ENCODE measurements at places on chromosomes 13 and 19.

DNA sequence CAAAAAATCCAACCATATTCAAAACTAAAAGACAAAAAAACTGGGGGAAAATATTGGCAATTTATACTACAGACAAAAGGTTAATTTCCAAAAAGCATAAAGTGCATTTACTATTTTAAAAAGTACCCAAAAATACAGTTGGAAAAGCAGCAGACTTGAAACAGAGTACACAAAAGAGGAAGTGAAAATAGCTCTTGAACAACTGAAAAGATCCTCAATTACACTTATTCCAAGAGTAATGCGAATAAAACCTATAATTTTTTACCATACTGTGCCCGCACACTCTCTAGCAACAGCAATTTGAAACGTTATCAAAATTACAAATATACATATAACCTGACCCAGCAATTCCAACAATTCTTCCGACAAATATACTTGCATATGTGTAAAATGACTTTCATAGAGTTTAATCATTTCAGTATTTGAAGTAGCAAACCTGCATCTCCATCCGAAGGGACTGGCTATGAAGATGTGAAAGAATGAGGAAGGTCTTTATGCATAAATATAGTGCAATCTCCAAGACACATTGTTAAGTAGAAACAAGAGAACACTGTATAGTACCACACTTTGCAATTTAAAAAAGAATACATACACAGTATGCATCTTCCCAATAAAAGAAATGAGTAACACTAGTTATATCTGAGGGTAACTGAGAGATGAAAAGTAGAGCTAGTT is 25.4 kb downstream of the ALG5 start:
- no peak for DNase-seq

DNA sequence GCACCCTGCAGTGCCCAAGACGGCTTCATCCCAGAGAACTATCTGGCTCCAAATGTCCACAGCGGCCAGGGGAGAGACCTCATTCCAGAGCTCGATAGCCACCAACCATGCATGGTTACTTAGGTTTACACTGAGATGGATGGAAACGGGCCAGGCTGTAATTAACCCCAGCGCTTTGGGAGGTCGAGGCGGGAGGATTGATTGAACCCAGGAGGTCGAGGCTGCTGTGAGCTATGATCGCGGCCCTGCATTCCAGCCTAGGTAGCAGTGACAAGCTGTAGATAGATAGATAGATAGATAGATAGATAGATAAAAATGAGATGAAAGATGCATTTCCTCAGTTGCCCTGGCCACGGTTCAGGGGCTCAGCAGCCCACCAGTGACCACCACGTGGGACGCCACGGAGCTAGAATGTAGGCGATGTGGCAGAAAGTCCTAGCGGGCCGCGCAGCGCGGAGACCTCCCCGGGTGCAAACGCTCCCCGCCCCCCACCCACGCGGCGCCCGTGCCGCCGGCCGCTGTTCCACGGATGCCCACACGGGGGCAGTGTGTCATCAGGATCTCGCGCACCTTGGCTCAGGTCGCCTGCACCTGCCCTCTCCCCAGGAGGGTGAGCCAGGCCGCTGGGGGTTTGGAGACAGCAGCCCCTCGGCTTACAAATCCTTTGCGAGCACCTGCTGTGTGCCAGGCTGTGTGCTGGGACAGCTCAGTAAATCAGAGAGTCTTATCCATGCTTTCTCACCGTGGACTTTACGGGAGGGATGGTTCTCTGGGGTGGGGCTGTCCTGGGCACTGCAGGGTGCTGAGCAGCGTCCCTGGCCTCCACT is 13.5 kb upstream of the TLE5 start:
- peak; percentile 75 for DNase-seq

- DNase-seq = no peak
These were observed 14.5 kb downstream of the F2RL3 start for GRCh38 chr19:16903347-16903746.

GRCh38 chr13:83975655-83976165 is 93.4 kb upstream of the SLITRK1 start:
- DNase-seq = no peak

- no peak for DNase-seq
These were observed at the start of gene ZNF177 for GRCh38 chr19:9362905-9363304. TSS of gene ZNF177 (plus strand) at chr19:9363013. CDS start at chr19:9378312, 15,299 bp downstream.

- peak; percentile 85 for DNase-seq
These were observed 113.0 kb downstream of the TEX26 start for GRCh38 chr13:31045286-31046081.

GRCh38 chr13:111486331-111486730 is 165.9 kb downstream of the TEX29 start:
- no peak for DNase-seq
